HT-29 (cell line): ENCODE measurements at places on chromosomes 2 and 18. TPM values are rescaled to one million over a fixed set of nuclear protein-coding genes. Genes with fewer than 3 reads are reported as not detected.
A peak's percentile ranks its signal among the peaks of the same experiment; 100 is the strongest.

DNA sequence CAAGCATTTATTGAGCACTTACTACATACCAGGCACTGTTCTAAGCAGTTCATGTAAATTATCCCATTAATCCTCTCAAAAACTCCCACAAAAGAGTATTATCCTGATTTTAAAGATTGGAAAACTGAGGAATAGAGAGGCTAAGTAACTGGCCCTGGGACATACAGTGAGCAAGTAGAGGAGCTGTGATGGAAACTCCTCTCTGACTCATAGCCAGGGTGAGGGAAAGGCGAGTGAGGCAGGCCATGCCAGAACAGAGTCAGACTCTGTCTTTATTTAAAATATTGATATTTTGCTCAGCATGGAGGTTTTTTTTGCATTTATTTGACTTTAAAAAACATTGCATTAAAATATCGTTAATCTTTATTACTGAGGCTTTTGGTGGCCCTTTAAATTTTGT, 208.0 kb downstream of the LOXHD1 start:
- DNase-seq = no peak

GRCh38 chr2:45826460-45826859, 175.0 kb downstream of the PRKCE start:
- no peak for DNase-seq

Gene STPG4
- 6.9 and 7.1 TPM in 2 replicates for total RNA-seq

DNA sequence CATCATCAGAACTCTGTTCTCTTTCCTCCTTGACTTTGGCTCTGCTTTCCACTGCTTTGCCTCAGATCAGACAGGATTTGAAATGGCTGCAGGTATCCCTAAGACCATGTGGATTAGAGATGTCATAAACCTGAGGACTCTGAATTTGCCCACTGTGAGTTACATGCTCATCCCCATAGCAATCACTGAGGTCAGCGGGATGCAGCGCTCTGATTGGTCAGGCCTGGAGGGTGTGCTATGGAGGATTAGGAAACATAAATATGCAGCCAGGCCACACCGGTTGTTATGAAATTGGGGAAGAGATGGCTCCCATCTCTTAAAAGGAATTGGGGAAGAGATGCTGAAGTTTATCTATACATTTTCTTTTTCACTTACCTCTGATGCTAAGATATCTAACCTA, 73.7 kb upstream of the DNAJC10 start:
- DNase-seq = peak; percentile 60

GRCh38 chr18:60508108-60508507, 135.5 kb upstream of the MC4R start:
- DNase-seq = no peak
